Activated CD4-positive, alpha-beta memory T cell treated with anti-CD3 and anti-CD28 coated beads, Interleukin-2, amount 10 ng/mL, durations not matched to agents 7 days and 5 days (primary cell): ENCODE measurements at places on chromosomes 5 and 9.

DNA sequence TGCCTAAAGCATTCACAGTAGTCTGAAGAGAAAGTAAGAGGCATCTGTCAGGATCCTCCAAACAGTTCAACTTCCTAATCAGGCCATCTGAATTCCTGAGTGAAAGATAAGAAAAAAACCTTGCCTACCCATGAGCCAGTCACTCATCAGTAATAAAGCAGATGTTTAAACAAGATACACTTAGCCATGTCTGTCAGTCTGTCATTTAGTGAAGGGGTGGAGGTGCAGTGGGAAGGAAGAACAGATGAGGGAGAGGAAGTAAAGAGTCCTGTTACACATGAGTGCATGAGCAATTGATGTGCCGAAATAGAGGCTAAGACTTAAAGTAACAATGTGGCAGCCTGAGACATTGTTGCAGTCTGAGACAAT lies 29.9 kb upstream of the DMRTA1 start:
- DNase-seq = no peak

- DNase-seq = no peak
Measured at GRCh38 chr5:125176005-125176390, 429.6 kb upstream of the ZNF608 start.

- no peak for DNase-seq
Measured at GRCh38 chr5:10580531-10581423, 16.9 kb downstream of the ANKRD33B start.

DNA sequence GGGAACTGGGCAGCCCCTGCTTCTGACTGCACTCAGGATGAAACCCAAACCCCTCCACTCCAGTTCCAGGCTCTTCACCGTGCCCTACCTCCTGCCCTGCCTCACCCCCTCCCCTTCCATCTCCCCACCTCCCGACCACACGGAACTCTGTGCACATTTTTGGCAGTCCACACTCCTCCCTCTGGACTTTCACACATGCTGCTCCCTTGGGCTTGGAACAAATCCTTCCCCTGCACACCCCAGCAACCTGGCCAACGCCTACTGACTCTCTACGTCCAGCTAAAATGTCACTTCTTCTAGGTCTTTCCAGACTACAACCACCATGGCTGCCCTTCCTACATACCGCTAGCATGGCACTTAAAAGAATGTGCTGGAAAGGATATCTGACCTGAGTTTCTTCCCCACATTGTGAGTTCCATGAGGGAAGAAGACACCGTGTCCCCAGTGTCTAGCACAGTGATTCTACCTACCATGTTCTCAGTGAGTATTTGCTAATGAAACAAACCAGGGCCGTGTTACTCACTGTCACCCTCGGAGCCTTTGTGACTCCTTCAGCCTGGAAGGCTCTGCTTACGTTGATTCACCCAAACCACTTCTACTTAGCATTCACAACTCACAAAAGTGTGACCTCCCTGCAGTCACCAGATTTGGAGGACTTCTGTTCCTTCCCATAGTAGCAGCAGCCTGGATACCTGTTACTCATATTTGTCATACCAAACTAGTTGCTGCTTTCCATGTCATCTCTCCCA lies 18.7 kb downstream of the RETREG1 start:
- no peak for DNase-seq

GRCh38 chr5:35881758-35882157 lies 25.1 kb downstream of the IL7R start:
- no peak for DNase-seq

GRCh38 chr5:56455417-56455816 lies 222.3 kb upstream of the ANKRD55 start:
- DNase-seq = no peak

- peak; percentile 75 for DNase-seq
Measured at GRCh38 chr9:121686930-121687541, 35.6 kb downstream of the DAB2IP start.

- DNase-seq = no peak
Measured at GRCh38 chr5:131774652-131775367, 22.0 kb downstream of the FNIP1 start.

GRCh38 chr5:73136055-73136562 lies 15.7 kb downstream of the TMEM171 start:
- no peak for DNase-seq

DNA sequence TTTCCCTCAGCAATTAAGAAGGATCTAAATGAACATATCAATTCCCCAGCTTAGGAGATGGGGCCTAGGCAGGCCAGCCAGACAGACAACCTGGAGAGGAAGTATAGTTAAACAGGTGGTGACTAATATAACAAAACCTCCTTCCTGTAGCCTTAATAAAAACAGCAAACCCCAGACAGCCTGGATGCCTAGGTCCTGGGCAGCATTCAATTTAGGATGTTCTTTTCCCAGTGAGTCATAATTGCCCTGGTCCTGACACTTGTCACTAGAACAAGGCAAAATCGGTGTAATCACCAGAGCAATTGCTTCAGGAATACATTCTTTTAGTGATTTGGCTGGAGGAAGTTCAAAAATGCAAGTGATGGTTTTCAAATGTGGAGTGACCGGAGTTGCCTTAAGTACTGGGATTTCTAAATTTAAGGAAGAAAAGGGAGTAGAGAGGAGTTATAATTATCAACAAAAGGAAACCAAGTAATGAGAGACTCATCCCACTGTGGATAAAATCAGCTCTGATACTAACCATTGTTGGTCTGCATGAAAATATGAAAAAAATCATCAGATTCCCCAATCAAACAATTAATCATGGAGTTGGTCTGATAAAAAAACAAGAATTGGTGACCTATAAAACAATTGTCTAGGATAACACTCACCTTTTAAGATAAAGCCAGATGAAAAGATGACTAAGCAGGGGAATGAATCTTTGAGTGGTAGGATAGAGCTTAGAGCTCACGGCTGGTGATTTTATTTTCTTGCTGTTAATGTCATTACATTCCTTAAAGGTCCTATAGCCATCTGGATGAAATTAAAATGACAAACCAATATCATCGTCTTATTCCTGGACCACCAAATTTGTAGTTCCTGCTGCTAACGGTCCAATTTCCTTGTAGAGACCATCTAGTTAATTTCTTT lies 39.0 kb upstream of the TARS1 start:
- no peak for DNase-seq

GRCh38 chr9:85431339-85432102 lies 310.2 kb downstream of the AGTPBP1 start:
- DNase-seq = no peak

GRCh38 chr9:4793459-4794395 lies 983 bp downstream of the RCL1 start:
- DNase-seq = no peak

DNA sequence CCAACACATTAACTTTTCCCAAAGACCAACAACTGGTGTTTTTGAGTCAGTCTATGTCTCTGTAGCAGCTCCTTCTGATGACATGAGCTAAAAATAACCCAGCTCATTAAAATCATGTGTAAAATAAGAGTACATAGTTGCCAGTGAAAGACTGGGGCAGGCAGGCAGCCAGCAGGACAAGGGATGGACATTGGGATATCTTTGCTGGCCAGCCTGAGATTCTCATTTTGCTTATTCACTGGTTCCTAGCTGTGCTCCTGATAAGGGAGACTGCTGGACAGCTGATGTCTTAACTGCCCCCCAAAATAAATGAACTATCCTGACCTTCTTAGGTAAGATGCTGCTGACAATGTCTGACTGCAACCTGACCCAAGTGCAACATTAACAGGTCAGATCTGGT lies 33.9 kb downstream of the EPB41L4B start:
- no peak for DNase-seq

DNA sequence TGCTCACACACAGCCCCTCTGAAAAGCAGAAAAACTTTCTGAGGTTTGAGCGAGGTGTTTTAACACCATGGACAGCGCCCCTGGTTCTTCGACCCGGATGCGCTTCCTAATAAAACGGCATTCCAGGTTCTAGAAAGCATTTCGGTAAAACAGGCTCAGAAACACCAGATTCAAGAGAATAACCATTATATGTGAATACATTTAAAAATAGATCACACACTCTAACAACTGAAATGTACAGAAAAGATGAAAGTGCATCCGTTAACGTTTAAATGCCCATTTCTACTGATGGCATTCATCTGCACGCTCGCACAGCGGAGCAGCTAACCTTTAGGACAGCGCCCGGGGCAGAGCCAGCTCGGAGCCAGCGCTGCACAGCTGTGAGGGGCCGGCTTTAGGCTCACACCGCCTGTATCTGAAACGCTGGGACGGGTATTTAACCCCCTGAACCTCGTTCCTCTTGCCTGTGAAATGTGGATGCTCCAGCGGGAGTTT lies 26.3 kb upstream of the TENT4A start:
- no peak for DNase-seq

- DNase-seq = no peak
Measured at GRCh38 chr9:97767891-97768290, 70.8 kb upstream of the XPA start.

DNA sequence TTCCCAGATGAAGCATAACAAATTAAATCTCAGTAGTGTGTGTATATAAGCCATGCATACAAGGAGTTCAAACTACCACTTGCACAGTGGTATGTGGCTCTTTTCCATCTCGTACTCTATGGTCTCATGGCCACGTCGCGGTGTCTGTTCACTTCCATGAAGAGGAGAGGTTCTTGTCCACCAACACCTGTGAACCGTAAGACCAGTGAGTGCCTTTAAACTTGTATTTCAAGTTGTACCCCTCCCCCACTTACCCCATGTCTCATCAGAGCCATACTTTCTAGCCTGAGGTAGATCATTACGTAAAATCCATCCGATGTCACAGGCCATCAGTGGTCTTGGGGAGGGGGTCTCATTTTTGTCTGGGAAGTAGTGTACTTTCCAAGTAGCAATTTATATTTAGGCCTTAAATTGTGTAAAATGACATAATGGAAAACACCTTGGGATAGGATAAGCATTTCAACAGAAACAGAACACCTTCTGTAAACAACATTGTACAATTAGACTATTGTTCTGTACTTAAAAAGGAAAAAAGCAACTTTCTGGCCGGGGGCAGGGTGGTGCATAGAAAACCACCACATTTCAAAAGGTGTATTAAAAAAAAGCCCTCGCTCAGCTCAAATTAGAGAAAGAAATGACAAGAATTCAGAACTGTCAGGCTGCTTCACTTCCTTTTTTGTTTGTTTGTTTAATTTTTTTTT lies 163.0 kb downstream of the SMARCA2 start:
- no peak for DNase-seq

GRCh38 chr5:139100825-139101224 lies 97.3 kb downstream of the SIL1 start:
- no peak for DNase-seq

DNA sequence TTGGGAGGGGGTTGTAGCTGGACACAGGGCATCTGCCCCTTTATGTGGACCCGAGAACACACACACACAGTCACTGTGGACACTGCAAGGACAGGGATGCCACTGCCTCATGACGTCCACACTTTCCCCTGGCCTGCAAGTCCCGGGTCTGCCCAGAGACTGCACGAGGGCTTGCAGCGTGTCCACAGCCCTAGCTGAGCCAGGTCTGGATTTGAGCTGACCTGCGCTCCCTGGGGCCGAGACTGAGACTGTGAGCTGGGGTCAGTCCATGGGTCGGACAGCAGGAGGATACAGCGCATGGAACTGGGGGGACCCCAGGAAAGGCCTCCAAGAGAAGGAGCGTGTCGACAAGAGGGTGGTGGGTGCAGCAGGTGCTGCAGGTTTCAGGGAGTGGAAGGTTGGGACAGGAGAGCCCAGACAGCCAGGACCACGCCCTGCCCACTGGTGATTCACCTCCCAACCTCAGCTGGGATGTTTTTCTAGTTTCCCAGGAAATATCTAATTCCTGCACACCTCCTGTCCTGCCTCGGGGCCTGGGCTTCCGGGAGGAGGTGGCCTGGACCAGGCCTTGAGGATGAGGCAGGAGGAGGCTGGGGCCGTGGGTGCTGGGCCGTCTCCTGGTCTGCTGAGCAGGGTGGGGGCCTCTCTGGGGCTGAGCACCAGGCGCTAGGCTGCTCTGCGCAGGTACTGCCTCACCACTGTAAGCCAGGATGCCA lies 806 bp upstream of the RNF224 start:
- no peak for DNase-seq

- DNase-seq = no peak
Measured at GRCh38 chr5:119655061-119655460, 25.7 kb downstream of the FAM170A start.

DNA sequence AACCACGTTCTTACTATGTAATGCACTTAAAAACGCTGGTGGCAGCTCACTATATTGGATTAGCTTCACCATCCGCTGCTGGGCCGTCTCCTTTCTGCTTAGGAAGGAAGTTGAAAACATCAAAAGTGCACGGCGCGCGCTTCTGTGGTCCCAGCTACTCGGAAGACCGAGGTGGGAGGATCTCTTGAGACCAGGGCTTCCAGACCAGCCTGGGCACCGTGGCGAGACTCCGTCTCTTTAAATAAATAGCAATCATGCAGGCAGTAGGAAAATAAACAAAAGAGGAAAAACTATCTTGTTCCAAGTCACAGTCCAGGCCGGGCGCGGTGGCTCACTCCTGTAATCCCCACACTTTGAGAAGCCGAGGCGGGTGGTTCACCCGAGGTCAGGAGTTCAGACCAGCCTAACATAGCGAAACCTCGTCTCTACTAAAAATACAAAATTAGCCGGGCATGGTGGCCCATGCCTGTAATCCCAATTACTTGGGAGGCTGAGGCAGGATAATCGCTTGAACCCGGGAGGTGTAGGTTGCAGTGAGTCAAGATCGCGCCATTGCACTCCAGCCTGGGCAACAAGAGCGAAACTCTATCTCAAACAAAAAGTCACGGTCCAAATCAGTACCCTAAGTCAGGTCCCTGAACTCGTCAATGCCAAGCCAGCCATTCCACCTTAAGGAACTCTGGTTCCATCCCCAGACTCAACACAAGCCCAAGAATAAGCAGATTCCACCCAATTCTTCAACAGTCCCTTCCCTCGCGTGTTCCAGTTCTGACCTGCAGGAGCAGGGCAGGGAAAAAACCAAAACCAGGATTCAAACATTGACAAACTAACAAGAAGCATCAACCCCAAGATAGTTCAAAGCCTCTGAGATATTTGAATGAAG lies 1.0 kb upstream of the GOLGA1 start:
- DNase-seq = peak; percentile 78

GRCh38 chr5:35488791-35489190 lies 128.9 kb upstream of the SPEF2 start:
- no peak for DNase-seq

DNA sequence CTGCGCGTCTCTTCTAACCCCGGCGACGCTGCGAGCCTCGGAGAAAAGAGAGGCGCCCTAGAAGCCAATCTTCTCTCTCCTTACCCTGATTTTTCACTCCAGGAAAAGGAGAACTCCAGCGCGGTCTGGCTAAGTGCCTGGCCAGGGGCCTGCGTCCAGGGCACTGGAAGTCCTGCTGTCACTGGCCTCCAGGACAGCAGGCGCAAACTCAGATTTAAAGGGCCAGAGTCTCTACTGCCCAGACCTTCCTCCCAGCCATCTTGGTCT lies 553 bp upstream of the FOXB2 start:
- DNase-seq = no peak

- no peak for DNase-seq
Measured at GRCh38 chr5:130689831-130690230, 475.2 kb downstream of the HINT1 start.

- DNase-seq = no peak
Measured at GRCh38 chr9:136426787-136427186, 12.9 kb downstream of the INPP5E start.
